ENCODE measurements at places on chromosomes 3 and 15.

DNA sequence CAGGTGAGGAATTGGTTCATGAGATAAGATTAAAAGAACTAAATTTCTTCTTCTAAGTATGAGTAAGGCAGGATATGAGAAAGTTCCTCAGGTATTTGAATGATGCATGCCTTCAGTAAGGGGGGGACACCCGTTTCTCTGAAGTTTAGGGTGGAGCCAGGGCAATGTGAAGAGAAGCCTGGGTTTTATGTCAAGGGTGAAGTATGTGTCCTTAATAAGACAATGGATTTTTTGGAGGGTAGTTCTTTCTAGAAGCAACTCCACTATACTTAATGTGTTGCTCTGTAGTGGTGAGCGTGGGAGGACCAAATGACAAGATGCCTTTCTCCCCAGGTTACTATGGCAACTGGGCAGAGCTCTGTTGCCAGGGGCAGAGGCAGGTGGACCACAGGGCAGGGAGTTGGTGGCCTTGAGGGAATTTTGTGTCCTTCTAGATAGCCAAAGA, 44.0 kb downstream of the PHLDB2 start:
- no peak for DNase-seq

GRCh38 chr15:101148166-101148880, 103.5 kb downstream of the CHSY1 start:
- no peak for DNase-seq

DNA sequence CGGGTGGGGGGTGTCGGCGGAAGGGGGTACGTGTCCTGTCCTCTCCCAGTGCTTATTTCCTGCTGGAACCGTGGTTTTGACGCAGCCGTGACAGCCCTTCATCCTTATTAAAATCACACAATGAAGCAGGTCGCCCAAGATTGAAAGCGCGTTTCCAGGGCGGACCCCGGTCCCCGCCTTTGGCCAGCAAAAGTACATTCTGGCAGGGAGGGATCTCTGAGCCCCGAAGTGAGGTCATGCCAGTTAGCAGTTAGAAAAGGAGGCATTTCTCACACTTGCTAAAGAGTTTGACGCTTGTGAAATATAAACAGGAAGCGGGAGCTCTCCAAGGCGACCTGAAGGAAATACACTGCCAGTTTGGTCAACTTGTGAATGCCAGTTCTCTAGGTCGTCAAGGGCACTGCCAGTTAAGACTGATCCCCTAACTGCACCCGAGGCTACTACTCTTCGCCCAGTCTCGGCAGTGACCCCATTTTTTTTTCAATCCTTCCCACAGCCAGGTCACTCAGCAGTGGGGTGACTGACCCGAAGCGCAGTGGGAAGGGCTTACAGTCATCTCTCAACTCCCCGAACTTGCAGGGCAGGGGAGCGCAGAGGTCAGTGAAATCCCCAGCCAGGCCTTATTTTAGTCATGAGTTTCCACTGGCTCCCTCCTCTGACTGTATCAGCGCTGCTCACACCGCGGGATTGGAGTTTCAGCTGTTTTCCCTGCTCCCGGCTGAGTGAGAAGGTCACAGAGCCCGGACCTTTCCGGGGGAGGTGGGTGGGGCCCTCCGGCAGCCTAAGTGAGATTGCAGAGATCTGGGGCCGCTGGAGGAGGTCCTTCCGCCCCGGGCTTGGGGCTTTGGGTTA, 2.0 kb upstream of the BHLHE40 start:
- no peak for DNase-seq

GRCh38 chr3:105780107-105780506, 88.7 kb downstream of the CBLB start:
- DNase-seq, result no peak

GRCh38 chr15:68506071-68506470, 72.7 kb upstream of the CORO2B start:
- DNase-seq, result no peak

- DNase-seq, result no peak
Observed at GRCh38 chr3:7684182-7684715, 817.4 kb upstream of the LMCD1 start.
